ENCODE measurements at places on chromosomes 12 and 14.

DNA sequence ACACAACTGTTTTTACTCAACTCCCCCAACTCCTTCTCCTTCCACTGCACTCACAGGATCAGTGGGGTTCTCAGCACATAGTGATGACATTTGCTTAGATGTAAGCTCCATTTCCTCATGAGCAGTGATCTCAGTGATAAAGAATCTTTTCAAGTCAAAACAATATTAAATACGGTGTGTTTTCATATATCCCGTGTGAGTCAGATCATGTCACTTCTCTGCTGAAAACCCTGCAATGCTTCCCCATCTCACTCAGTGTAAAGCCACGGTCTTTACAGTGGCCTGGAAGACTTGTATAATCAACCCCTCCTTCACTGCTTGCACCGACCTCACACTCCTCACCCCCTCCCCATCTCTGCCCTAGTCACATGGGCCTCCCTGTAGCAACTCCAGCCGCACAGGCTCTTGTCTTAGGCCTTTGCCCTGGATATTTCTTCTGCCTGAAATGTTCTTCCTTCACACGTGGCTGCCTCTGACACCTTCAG lies 149.7 kb upstream of the ARHGAP5 start:
- DNase-seq: peak; percentile 95

- no peak for DNase-seq
Observed at GRCh38 chr14:91185721-91186120, 58.8 kb downstream of the GPR68 start.

- no peak for DNase-seq
Observed at GRCh38 chr12:94390130-94390485, 69.6 kb downstream of the CEP83 start.

- no peak for DNase-seq
Observed at GRCh38 chr12:48961331-48961730, 4.0 kb upstream of the ARF3 start.

- DNase-seq: no peak
Observed at GRCh38 chr12:29152981-29153630, 4.0 kb downstream of the FAR2 start.

DNA sequence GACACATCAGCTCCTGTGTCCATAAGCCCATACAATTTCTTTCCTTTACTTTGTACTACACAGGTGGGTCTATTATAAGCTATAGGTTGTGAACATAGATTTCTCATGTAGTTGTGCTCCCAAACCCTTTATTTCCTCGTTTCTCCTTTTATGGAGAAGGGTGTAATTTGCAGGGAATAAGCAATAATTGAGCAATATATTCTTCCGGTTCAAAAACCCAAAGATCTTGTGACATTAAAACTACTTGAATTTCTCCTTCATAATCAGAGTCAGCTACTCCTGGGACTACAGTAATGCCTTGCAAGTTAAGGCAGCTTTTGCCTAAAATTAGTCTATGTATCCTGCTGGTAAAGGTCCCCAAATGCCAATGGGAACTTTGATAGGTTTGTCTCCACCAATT lies 19.1 kb upstream of the MAPKAPK5 start:
- DNase-seq: no peak

GRCh38 chr12:50764286-50765094 lies 589 bp downstream of the ATF1 start:
- peak; percentile 50 for DNase-seq

DNA sequence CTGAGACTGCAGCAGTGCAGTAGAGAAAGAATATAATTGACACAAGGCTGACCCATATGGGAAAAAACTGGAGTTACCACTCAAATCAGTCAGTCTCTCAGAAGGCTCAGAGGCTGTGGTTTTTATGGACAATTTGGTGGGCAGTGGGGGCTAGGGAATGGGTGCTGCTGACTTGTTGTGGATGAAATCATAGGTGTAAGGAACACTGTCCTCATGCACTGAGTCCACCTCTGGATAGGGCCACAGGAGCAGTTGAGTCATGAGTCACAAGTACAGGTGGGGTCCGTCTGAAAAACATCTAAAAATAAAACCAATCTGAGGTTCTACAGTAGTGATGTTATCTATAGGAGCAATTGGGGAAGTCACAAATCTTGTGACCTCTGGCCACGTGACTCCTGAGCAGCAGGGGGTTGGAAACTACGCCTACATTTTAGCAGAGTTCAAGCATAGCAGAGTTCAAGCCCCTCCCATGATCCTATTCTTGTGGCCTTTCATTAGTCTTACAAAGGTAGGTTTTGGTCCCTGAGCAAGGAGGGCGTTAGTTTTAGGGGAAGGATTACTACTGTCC lies 18.1 kb upstream of the SGPP1 start:
- no peak for DNase-seq

GRCh38 chr12:31900271-31900670 lies 58.9 kb upstream of the RESF1 start:
- DNase-seq: peak; percentile 28

- DNase-seq: no peak
Observed at GRCh38 chr14:76654573-76655108, 106.6 kb upstream of the VASH1 start.

GRCh38 chr12:23862701-23863100 lies 86.8 kb downstream of the SOX5 start:
- no peak for DNase-seq

DNA sequence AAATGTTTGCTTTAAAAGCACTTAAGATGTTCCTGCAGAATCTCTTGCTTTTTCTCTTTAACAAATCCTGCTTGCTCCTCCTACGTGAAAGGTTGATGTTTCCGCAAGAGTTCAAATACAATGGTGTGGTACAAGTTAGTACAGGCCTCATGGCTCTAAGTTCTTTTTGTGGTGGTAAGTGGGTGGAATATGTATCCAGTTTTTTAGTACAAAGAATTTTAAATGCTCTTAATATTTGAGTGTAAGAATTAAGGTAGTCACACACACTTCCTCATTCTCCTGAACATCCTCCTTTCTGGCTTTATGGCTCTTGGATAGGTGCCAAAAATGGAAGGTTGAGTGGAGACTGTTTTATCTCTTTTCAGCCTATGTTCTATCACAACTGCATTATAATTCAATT lies 1.8 kb downstream of the OTOGL start:
- no peak for DNase-seq

GRCh38 chr12:123075646-123076171 lies 75.2 kb downstream of the PITPNM2 start:
- peak; percentile 50 for DNase-seq

- no peak for DNase-seq
Observed at GRCh38 chr14:56891226-56891625, 80.9 kb upstream of the OTX2 start.

DNA sequence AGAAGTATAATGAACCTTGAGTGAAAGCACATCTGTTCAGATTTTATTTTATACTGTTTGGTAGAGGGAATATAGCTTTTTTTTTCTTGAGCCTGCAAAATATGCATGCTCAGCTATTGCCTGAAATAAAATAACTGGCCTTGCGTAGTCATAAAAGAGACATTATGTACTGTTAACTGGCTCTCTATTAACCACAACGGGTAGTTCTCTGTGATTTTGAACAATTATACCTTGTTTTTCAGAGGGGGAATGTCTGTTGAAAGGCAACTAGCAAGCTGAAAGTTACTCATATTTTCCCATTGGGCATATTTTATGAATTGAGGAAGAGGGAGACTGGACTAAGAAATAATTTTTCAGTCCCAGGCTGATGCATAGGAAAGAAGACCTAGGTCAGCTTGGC lies 62.6 kb downstream of the FIGNL2 start:
- no peak for DNase-seq

- DNase-seq: peak; percentile 23
Observed at GRCh38 chr14:52987514-52987913, 36.7 kb upstream of the FERMT2 start.

DNA sequence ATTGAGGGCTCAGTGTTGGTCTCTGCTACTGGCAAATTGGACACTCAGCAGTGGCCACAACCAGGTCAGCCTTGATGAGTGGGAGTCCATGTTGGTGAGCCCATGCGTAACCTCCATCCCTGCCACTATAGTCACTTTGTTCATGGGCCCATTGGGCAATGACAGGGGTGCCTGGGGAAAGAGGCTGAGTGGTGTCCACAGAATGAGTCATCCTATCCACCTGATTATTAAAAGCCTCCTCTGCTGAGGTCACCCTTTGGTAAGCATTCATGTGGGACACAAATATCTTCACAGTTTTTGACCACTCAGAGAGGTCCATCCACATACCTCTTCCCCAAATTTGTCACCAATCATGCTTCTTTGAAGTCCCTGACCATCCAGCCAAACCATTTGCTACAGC lies 50.0 kb downstream of the FIGNL2 start:
- no peak for DNase-seq

- no peak for DNase-seq
Observed at GRCh38 chr14:71525663-71526221, 406.5 kb upstream of the RGS6 start.

DNA sequence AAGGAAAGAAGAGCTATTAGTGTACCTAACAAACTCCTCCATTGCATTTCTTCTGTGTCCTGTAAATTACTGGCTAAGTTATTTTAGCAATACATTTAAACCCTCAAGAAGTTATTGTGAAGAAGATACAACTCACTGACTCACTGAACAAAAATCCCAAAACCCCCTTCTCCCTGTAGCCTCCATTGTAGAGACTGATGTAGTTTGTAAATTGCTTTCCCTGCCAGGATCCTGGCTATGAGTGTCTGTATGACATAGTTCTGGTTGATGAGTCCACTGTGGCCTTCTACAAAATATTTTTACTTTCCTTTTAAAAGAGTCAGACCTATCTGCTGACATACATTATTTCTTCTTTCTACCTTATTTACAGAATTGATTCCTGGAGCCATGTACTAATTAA lies 155.6 kb downstream of the SLC6A15 start:
- peak; percentile 51 for DNase-seq

DNA sequence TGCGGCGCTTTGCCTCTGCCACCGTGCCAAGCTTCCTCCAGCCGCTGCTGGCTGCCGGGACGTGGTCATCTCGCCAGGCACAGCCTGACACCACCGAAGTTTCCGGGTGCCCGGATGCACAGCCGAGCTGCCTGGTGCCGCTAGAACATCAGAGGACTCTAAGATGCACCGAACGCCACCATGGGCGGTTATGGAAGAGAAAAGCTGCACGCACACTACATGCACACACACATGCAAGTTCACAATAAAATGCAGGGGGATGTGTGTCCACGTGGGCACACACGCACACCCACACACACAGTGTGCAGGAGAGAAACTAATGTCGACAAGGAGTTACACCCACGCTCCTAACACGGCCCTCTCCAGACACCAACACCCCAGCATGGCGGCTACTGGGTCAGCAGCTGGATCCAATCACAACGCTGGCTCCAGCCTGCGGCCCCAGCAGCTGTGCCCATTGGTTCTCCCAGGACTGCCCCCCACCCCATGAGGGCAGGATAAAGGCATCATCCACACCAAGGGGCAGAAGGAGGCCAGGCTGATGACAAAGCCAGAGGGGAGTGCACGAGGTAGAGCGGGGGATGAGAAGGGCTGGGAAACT lies 82.7 kb downstream of the BCL11B start:
- DNase-seq: no peak

GRCh38 chr12:18261906-18262305 lies 588 bp downstream of the PIK3C2G start:
- DNase-seq: no peak
